ENCODE measurements at places on chromosomes 12 and 14.
A peak's percentile ranks its signal among the peaks of the same experiment; 100 is the strongest.

GRCh38 chr14:22084393-22085281, 411.0 kb upstream of the OR4E1 start:
- peak; percentile 66 for DNase-seq

DNA sequence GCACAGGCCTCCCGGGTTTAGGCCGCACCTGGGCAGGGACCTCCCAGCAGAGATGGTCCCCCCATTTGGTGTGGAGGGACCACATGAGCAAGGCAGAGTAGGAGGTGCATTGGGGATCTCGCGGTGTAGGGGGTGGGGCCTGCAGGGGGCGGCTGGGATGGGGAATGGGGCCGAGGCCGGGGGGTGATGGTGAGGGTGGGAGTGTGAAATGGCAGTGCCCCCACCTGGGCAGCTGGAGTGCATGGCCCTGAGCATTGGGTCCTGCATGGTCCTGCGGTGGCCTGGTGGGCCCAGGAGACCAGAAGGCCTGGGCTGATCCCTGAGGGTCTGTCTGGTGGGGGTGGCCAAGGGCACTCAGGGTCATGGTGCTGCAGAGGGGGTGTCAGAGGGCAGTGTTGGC, 111.8 kb downstream of the KIF26A start:
- DNase-seq, result no peak

DNA sequence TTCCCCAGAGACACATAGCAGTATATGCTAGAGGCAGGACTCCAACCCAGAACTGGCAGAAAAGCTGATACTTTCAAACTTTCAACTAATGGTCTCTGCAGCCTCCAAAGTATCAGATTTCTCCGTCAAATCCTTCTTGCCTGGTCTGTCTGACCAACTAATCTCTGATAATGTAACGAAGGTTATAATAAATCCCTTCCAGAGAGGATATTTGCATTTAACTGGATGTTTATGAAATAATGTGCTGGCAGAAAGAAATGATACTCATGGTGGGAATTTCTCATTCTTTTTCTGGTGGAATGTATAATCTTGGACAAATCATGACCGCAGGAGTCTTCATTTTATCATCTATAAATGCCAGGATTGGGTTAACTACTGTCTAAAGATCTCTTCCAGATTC, 860.3 kb downstream of the DIO2 start:
- no peak for DNase-seq

GRCh38 chr12:132761032-132761920, at the start of gene ANKLE2:
TSS of gene ANKLE2 (minus strand) at chr12:132761832. CDS start at chr12:132761798, 34 bp downstream.
- peak; percentile 88 for DNase-seq

DNA sequence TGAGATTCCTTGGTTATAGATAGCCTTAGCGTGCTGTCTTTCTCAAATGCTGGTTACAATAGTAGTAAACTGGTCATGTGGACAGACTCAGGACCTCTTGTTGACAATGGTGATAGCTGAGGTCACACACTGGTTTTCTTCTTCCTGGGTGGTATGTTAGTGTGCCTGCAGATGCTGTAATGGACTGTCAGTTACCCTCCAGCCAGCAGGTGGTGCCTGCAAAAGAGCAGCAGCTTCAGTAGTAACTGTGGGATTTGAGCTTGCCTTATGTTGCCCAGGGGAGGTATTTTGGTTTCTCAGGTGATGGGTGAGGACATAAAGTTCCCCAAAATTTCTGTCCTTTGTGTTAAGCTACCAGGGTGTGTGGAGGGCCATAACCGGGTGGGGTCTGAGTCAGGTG, 33.7 kb upstream of the SCAF11 start:
- DNase-seq, result no peak

DNA sequence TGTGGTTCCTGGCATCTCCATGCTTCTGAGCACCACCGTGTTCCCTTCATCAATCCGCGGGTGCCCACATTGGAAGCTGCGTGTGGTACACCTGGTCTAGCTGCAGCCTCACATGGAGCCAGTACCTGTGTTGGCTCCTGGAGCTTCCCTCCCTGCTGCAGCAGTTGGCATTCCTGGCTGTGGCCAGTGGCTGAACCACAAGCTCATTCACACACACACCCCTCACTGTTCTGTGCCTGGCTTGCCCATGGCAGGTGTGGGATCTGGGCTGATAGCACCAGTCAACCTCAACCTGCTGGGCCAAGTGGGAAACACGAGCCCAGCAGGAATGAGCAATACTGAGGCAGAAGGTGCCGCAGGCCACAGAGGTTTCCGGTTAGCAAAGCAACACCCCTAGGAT, 256.2 kb upstream of the LRFN5 start:
- no peak for DNase-seq

DNA sequence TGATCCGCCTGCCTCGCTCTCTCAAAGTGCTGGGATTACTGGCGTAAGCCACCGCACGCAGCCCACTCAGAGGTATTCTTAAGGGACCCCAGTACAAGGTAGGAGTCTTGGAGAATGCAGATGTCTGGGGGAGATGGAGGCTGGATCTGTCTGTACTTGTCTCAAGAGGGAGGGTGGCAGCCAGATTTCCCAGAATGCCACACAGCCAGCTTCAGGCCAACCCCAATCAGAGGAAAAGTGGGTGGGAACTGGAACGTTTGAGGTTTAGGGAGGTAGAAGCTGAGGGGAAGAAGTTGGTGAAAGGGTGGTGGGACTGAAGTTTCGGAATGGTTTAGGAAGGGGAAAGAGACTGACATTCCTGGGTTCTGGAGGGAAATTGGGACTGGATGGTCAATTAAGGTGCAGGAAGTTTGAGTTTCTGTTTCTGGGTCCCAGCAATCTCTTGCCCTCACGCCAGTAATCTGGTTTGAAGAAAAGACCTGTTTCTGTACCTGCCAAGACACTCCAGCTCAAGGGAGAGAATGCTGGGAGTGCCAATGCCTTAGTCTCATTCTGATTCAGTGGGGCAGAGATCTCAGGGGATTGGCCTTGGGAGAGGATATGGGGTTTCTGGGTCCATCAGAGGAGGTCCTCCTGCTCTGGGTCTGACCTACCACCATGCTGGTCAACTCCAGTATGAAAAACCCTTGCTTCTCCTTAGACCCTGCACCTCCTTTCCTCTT, 8.1 kb upstream of the ZNF385A start:
- DNase-seq, result no peak

DNA sequence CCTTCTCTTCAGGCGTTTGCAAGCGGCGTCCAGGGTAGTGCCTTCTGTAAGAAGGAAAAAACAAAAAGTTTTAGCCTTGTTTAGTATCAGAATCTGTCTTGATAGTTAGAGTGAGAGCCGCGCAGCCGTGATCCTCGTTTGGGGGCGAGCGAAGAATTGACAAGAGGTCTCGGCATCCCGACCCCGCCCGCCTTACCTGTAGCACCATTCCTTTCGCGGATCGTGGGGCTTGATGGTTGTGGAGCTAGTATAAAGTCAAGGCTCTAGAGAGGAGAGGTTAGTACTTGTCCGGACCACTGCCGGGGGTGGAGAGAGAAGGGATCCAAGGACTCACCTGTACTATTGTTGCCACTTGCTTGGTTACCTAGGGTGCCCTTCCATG, 494 bp downstream of the TMTC3 start:
- no peak for DNase-seq

- no peak for DNase-seq
Measured at GRCh38 chr12:79033788-79034187, 169.2 kb downstream of the SYT1 start.

DNA sequence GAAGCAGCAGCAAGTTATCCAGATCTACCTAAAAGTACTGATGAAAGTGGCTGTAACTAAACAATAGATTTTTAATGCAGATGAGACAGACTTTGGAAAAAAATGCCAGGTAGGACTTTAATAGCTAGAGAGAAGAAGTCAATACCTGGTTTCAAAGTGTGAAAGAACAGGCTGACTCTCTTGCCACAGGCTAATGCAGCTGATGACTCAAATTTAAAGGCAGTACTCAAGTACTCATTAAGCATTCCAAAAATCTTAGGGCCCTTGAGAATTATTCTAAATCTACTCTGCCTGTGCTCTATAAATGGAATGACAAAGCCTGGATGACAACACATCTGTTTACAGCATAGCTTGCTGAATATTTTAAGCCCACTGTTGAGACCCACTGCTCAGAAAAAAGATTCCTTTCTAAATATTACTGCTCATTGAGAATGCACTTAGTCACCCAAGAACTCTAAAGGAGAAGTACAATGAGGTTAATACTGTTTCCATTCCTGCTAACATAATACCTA, 68.6 kb upstream of the SYT1 start:
- peak; percentile 18 for DNase-seq

DNA sequence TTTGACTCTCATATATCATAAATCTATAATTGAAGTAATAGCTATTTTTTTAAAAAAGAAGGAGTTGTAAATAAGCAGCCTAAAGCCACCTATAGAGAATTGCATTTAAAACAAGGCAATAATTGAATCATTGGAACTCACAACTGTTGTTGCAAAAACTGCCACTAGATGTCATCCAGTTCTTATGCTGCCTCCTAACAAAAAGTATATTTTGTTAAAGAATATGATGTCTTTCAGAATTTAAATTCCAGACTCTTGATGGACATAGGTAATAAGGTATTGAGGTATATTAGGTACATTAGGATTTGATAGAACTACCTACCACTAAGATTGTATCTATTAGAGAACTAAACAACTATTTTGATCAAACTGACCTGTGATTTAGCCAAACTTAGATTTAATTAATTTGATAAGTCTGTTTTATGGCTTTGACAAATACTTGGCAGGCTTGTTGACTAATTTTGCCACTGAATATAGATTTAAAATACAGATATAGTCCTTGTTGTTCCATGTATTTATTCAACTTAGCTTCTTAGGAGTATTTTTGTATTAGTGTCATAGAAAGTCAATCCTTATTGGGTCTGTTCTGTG, 401.4 kb downstream of the RPL10L start:
- DNase-seq, result peak; percentile 28

GRCh38 chr14:51118993-51119392, 24.1 kb upstream of the TRIM9 start:
- no peak for DNase-seq

- DNase-seq, result peak; percentile 76
Measured at GRCh38 chr12:104263580-104264358, 39.8 kb upstream of the EID3 start.

DNA sequence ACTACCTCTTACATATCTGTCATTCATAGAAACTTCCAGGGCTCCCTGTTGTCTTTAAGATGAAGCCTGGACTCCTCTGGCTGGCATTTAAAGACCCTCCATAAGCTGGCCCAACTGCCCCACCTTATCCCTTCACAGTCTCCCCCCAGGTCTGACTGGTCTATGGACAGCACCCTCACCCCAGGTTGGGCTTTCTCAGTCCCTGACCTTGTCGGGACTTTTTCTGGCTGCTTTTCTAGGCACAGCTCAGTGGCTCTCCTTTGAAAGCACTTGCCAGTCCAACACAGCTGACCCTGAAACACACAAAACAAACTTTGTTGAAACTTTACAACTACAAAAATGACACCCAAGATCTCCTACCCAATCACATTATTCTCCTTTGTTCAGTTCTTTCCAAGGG, 13.9 kb upstream of the MYH7 start:
- DNase-seq, result no peak

GRCh38 chr12:34396861-34397590, 374.7 kb downstream of the ALG10 start:
- DNase-seq, result no peak

GRCh38 chr12:107311682-107312081, 218.3 kb upstream of the CRY1 start:
- DNase-seq, result no peak

GRCh38 chr14:85118274-85118673, 411.7 kb upstream of the FLRT2 start:
- DNase-seq, result peak; percentile 14

DNA sequence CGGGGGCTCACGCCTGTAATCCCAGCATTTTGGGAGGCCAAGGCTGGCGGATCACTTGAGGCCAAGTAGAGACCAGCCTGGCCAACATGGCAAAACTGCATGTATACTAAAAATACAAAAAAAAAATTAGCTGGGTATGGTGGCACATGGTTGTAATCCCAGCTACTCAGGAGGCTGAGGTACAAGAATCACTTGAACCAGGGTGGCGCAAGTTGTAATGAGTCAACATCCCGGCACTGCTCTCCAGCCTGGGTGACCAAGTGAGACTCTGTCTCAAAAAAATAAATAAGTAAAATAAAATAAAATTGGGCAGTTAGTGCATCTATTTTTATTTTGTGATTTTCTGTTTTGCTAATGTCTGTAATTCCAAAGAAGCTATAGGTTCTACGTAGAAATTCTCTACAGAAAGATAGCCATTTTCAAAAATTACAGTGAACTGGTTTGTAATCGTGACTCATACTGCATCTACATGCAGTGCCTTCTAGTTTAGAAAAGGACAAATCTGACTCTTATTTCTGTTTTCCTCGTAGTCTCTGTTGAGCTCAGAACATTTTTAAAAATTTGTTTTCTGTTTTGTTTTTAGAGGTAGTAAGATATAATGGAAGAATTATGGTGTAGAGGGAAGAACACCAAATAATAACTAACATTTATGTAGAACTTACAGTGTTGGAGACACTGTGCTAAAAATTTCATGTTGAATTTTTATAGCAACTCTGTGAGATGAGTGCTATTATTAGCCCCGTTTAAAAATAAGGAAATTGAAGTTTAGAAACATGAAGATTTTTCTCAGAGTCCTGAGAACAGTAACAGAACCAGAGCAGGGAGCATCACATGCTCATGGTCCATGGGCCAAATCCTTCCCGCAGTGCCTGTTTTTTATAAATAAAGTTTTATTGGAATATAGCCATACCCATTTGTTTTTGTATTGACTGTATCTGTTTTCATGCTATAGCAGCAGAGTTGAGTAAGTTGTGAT, 201.2 kb downstream of the SYNE2 start:
- DNase-seq, result peak; percentile 57

DNA sequence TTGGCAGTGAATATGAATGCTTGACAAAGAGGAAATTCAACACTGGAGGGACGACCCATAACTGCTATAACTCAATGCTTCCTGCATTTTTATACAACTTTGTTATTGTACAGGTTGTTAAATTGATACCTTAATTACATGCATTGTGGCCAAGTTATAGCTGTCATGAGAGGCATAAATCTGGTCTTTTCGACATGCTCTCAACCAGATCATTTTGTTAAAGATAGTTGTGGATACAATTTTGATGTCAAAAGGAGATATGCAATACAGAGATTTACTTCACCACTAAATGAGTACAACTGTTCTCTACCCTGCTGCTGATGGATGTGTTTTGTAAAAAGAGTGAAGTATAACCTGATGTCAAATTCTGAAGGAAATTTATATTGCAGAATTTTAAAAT, 946.0 kb downstream of the GALC start:
- DNase-seq, result no peak

- no peak for DNase-seq
Measured at GRCh38 chr12:2192231-2192630, 139.4 kb downstream of the CACNA1C start.

GRCh38 chr12:19373586-19373985, 65.7 kb upstream of the AEBP2 start:
- no peak for DNase-seq

DNA sequence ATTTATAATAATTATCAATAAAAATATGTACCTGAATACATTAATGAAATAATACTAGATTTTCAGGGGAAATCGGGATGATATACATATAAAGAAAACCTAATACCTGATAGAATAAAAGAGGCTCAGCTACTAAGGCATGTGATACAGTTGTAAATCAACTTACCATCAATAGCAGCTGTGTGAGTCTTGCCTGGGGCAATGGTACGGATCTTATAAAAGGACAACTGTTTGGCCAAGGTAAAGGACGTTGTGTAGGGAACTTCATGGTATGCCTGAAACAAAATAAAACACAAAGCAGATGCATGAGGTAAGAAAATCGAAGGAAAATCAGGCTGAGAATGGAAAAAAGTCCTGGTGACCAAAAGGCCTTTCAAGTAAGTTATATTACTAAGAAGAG, 25.4 kb downstream of the NEK9 start:
- no peak for DNase-seq
